ENCODE measurements at places on chromosomes 12 and 14.

- no peak for DNase-seq
Measured at GRCh38 chr12:7131502-7131866, 1.3 kb downstream of the CLSTN3 start.

DNA sequence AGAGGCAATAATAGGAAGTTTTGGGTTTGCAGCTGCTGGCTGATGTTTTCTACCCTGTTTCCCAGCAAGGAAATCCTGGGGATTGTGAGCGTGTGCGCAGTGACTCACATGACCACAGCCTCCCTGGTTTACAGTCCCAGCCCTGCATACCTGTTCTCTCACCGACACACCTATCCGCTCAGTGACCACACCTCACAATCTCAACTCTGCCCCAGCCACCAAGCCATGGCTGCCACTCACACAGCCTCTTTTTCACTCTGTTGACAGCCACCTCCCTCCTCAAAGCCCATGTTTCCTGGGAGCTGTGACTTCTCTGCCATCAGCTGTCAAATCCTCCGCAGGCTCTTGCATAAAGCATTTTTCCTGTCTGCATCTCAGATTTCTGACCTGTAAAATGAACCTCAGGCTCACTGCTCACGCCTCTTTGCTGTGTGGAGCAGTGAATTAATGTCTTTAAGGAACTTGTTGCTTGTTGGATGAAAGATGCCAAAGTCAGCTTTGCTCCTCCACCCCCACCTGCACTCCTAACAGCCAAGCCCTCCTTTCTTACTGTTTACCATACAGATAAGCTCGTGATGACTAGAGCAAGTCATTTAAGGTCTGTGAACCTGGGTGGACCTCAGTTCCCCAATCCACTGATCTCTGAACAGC, 43.5 kb downstream of the B4GALNT3 start:
- no peak for DNase-seq

DNA sequence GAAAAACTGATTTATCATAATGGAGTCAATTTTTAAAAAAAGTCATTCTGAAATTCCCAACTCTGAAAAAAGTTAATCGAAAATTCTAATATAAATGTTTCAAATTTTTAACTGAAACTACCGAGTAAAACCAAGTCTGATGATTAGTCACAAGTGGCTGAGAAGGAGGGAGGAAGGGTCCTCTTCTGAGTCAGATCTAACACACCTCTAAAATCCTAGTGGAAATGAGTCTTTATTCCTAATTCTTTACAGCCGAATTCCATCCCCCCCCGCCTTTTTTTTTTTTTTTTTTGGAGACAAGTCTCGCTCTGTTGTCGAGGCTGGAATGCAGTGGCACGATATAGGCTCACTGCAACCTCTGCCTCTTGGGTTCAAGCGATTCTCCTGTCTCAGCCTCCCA, 37.9 kb downstream of the RAD9B start:
- DNase-seq, result no peak

DNA sequence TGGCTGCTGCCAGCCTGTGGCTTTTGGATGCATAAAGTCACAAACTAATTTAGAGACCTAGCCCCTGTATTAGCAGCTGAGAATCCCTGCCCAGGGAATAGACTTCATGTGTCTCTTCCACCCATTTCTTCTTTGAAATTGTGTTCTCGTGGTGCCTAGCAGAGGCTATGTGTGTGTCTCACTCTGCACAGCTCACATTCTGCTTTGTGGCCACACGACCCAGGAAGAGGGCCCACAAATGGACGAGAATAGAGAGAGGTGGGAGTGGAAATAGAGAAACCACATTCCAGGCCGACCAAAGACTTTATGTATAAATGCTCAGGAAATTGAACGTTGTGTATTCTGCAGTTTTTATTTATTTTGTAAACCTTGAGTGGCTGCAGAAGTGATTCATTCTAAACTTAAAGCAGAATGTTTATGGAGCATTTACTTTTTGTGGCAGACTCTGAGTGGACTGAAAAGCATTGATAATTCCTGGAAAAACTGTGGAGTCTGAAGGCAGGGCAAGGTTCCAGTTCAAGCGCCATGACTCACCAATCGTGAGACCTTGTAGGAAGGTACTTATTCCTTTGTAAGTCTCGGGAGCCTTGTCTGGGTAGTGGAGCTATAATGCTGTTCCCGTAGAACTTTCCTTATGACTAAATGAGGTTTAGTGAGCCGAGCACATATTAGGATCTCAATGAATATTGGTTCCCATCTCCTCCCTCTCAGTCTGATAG, 9.1 kb downstream of the B4GALNT3 start:
- DNase-seq, result no peak

GRCh38 chr12:49059299-49060171, 1.1 kb downstream of the KMT2D start:
- no peak for DNase-seq

DNA sequence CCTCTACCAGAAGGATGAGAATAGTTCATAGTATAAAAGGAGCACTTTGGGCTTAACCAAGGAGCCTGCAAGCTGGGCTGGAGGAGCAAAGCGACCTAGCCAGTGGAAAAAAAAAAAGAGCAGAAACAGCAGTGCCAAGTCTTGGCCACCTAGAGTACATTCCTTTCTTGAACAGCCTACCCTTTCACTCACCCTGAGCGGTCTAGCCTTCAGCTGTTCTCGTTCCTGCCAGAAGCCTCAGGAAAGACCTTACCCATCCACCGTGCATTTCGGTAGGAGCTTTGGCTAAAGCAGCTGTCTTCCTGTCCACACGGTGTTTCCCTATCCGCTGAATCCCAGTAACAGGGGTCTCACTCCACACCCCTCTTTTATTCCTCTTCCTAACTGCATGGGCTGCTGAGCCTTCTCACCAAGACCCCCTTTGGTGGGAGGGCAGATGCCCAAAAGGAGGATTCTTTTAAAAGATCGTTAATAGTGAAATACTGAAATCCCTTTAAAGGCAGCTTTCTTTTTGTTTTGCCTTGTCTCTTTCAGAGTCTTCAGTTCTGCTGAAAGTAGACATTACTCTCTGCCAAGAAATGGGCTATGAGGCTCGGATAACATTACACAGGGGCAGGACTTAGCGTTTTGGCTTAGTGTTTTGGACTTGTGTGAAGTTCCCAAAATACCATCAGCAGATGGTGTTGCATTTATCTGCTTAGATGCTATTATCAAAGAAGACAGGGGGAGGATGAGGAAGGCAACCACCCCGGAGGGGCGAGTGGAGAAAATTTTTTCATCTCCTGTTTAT, 88.5 kb upstream of the METAP2 start:
- peak; percentile 59 for DNase-seq

- DNase-seq, result no peak
Measured at GRCh38 chr12:124194264-124194892, 100.5 kb upstream of the RFLNA start.

GRCh38 chr12:62006076-62006732, 254.0 kb upstream of the USP15 start:
- DNase-seq, result no peak

DNA sequence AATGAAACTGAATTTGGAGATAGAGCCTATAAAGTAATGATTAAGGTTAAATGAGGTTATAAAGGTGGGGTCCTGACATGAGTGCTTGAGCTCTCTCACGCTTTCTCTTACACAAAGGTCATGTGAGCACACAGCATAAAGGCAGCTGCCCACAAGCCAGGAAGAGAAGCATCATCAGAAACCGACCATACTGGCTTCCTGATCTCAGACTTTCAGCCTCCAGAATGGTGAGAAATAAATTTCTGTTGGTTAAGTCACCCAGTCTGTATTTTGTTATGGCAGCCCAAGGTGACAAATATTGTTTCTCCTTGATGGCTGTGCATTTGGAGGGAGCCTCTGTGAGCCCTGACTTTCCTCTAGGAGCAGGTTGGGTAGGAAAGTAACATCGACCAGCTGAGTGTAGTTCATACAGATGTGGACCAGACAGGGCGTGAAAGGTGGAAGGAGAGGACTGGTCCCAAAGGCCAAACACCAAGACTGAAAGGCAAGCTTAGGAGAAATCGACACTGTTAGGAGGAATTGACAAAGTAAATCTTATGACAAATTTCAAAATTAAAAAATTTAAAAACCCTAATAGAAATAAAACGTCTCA, 97.6 kb upstream of the SLC38A2 start:
- no peak for DNase-seq

DNA sequence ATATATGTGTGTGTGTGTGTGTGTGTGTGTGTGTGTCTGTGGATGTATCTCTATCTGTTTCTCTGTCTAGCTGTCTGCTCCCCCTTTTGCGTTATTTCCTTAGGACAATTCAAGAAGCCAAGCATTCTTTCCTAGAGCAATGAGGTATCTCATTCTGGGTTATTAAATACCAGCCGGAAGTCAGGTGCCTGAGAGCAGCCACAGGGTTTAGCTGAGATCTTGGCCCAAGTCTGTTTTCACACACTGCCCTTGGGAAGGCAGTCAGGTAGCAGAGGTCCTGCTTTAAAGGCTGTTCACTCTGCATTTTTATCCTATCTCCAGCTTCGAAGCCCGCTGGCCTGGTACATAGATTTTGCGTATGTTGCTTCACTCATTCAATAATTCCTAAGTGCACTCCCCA, 76.8 kb downstream of the TSPAN9 start:
- DNase-seq, result no peak

- DNase-seq, result no peak
Measured at GRCh38 chr12:109770104-109770860, 56.7 kb downstream of the FAM222A start.
